ENCODE measurements at places on chromosomes 13 and 19. TPM values are rescaled to one million over a fixed set of nuclear protein-coding genes. Genes with fewer than 3 reads are reported as not detected.

GRCh38 chr13:83414393-83414792 lies 467.9 kb downstream of the SLITRK1 start:
- ATAC-seq, result no peak

DNA sequence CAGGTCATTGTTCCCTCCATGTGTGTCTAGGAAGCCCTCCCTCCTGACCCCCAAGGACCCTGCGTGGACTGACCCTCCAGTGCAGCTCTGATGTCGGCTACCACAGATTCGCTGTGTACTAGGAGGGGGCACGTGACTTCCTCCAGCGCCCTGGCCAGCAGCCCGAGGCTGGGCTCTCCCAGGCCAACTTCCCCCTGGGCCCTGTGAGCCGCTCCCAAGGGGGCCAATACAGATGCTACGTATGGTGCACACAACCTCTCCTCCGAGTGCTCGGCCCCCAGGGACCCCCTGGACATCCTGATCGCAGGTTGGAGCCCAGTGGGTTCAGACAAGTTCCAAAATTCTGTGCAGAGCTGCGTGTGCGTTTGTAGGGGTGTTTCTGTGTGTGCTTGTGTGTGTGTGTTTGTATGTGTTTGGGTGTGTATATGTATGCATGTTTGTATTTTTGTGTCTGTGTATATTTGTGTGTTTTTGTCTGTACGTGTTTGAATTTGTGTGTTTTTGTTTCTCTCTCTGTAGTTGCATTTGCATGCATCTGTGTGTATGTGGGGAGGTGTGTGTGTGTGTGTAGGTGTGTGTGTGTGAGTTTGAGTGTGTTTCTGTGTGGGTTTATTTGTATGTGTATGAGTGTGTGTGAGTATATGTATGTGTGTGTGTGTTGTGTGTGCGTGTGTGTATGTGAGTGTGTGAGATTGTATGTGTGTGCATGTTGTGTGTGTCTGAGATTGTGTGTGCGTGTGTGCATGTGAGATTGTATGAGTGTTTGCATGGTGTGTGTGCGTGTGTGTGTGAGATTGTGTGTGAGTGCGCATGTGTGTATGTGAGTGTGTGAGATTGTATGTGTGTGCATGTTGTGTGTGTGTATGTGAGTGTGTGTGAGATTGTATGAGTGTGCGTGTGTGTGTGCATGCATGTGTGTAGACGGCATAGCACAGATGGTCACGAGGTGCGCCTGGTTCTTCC lies 21.4 kb upstream of the LILRA2 start:
- ATAC-seq, result no peak

DNA sequence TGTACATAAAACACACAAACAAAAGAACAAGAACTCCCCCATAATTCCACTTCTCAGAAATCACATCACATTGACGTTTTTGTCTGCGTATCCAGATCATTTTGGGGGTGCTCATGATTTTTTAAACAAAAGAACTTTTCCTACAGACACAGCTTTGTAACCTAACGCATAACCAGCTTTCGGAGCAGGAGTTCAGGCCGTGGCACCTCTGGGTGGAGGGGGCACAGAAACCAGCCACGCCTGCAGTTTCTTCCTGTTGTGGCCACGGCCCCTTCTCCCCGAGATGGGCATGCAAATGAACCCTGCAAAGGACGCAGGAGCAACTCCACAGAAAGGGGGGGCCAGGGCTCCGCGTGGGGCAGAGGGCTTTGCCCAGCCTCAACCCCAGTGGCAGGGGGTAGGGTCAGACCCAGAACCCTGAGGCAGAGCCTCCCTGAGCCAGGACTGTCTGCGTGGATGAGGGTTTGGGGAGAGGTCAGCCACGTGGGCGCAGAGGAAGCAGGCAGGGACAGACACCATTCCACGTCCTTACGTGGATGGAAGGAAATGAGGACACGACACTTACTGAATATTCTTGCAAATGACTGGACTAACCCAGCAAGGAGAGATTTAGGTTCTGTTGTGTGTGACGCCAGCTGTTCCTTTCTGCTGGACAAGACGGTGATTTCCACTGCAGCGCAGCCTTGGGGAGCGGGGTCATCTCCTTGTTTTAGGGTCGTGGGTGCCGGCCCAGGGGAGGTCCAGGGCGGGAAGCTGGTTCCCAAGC lies 64.4 kb downstream of the RASA3 start:
- no peak for ATAC-seq

DNA sequence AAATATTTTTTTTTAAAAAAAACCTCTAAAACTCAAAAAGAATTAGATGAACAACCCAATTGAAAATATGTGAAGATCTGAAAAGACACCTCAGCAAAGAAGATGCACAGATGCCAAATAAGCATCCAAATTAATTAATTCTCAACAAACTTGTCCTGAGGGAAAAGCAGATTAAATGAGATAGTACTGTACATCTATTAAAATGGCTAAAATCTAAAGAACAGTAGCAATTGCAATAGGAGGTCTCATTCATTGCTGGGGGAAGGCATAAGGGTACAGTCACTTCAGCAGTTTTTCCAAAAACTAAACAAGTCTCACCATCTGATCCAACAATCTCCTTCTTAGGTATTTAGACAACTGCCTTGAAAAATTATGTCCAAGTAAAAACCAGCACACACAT lies 22.0 kb downstream of the PLPP2 start:
- no peak for ATAC-seq

The TPTE2 gene
- not detected for total RNA-seq
